Right renal cortex interstitium (tissue), 3 donors: ENCODE measurements at places on chromosomes 7 and 10. TPM values are rescaled to one million over a fixed set of nuclear protein-coding genes. Genes with fewer than 3 reads are reported as not detected.

- no peak for DNase-seq
Measured at GRCh38 chr7:41133690-41134299, 569.1 kb downstream of the INHBA start.

GRCh38 chr10:54909165-54909564 lies 108.1 kb upstream of the PCDH15 start:
- DNase-seq = no peak

DNA sequence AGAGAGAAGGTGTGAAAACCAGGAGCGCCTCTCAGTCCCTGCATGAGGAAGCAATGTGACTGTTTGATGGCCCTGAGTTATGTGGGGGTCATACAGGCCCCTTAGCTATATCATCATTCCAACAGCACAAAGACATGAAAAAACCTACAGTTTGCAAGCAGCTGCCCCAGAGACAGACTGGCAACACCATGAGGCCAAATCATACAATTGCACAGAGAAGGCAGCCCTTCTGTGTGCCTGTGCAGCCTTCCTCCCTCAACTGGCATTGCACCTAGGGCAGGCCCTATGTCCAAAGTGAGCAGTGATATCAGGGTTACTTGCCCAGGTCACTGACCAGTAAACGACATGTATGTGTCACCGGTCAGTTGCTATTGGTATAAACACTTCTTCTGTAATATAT lies 41.6 kb downstream of the GPRIN2 start:
- no peak for DNase-seq

GRCh38 chr10:72542396-72542815 lies 83.5 kb downstream of the MICU1 start:
- no peak for DNase-seq

The EPO gene
- polyA plus RNA-seq = not detected
